ENCODE measurements at places on chromosomes 1 and 21.

GRCh38 chr1:19708567-19709110 is 44.0 kb downstream of the HTR6 start:
- no peak for DNase-seq

- DNase-seq: no peak
Observed at GRCh38 chr1:72105201-72105600, 177.1 kb downstream of the NEGR1 start.

DNA sequence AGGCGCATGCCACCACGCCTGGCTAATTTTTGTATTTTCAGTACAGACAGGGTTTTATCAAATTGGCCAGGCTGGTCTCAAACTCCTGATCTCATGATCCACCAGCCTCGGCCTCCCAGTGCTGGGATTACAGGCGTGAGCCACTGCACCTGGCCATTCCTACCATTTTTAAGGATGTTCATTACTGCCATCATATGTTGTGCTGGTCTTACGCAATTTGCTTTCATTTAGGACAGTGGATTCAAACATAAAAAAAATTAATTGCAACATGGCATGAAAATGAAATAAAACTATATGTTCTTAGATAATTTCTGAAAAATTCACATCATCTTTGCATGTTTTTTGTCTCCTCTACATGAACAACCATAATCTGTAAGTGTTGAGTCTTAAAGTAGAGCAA is 527.7 kb downstream of the LTN1 start:
- no peak for DNase-seq

DNA sequence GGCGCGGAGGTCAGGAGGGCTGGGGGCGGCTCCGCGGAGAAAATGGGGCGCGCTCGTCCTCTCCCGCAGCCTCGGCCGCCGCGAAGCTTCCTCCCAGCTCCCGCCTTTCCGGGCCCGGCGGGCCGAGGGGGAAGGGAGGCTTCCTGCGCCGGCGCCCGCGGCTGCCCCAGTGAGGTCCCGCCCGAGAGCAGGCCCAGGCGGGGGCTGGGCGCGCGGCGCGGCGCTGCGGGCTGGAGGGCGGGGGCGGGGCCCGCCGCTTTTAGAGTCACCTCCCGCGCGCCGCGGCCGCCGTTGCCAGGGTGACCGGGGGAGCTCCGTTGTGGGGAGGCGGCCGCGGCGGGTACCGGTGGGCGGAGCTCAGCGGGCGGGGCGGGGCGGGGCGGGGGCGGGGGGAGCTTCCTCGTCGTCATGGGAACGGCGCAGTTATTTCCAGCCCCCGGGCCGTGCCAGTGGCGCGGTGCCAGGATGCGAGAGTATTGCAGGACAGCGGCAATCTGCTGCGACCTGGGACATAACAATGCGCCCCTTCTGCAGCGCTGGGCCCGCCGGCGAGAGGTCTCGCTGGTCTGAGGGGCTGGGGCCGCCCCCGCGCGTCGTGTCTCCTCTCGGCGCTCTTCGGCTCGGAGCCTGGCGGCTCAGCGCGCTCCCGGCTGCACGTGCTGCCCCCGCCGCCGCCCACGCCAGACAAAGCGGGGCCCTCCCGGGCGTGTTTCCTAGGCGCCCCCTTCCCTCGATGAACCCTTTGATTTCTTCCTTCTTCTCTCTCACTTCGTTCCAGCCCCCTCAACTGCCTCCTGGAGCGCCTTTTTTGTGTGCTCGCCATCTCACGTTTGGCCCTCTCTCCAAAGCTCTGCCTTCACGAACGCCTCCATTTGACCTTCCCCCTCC is 16.9 kb downstream of the IER5 start:
- DNase-seq: peak; percentile 91

DNA sequence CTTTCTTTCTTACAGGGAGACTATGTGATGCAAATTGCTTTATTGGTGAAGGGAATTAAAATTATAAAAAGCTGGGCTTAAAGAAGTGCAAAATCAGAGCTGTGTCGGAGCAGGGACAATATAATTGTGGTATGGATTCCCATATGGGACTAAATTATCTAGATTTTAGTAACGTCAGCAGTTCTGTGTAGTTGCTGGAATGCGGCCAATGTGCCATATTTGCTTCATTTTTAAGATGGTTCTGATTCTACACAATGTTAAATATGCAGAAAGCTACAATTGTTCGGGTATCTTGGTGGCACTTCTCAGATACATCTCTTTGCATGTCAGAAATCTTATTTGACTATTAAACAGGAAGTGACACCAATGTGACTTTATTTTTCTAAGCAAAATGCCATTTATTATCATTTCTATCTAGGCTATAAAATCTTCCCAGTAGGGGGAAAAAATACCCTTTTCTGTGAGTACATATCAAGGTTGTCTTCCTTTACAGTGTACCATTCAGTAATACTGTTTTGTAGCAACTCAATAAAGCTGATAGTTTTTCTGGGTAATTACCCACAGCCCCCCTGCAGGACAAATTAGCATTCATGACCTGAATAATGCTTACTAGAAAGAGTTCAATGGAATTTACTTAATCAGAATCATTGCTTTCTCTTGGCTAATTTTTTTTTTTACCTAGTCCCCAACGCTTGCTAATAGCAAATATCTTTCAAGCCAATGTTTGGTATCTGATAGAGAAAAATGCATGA is 288.3 kb upstream of the ADGRL2 start:
- no peak for DNase-seq

- DNase-seq: no peak
Observed at GRCh38 chr1:201636097-201636496, 97.2 kb downstream of the NAV1 start.

DNA sequence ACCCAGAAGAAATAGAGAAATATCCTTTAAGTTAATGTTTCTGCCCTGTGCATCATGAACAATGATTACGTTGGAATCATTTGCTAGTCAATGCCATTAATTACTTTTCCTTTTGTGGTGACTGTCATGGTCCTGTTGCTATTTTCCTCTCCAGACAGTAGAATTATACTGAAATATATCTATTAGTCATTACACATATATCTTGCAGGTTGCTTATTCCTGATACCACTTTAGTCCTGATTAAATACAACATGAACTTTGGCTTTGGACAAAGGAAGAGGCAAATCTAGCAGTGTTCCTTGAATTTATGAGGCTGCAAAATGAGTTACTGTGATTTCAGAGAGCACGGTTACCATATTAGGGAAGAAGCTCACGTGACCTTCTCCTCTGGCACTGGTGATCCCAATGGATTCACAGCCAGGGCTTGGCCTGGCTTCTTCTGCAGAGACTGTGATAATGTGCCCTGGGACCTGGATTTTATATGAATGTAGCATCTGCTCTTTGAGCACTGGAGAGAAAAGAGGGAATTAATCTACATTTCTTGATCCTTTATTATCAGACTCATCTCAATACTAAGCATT is 12.4 kb upstream of the KRTAP19-8 start:
- DNase-seq: no peak

DNA sequence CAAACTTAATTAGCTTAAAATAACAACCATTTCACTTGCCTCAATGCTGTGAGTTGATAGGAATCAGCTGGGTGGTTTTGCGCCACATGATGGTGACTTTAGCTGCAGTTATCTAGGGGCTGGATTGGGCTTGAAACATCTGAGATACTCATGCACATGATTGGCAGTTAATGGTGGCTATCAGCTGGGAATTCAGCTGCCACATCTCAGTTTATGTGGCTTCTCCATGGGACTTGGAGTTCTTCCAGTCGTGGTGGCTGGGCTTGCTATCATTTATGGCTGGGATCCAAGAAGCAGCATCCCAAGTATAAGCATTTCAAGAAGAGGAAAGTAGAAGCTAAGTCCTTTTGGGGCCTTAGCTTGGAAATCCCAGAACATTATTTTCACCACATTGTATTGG is 36.4 kb downstream of the PDC start:
- no peak for DNase-seq

DNA sequence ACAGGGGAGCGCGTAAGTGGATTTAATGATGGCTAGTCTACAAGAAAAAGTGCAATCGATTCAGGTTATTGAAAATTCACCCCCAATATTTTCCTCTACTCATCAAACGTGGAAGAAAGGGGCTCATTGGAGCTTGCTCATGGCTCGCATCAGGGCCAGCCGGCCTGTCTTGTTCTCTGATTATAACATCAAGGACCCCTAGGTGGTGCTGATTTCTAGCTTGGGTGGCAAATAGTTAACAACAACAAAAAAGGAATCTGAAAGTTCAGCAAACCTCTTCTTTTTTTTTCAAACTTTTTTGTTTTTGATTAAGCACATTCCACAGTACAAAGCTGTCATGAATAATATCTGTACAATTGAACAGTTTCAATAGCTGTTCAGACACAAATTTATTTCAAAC is 35.8 kb upstream of the SOD1 start:
- DNase-seq: no peak

DNA sequence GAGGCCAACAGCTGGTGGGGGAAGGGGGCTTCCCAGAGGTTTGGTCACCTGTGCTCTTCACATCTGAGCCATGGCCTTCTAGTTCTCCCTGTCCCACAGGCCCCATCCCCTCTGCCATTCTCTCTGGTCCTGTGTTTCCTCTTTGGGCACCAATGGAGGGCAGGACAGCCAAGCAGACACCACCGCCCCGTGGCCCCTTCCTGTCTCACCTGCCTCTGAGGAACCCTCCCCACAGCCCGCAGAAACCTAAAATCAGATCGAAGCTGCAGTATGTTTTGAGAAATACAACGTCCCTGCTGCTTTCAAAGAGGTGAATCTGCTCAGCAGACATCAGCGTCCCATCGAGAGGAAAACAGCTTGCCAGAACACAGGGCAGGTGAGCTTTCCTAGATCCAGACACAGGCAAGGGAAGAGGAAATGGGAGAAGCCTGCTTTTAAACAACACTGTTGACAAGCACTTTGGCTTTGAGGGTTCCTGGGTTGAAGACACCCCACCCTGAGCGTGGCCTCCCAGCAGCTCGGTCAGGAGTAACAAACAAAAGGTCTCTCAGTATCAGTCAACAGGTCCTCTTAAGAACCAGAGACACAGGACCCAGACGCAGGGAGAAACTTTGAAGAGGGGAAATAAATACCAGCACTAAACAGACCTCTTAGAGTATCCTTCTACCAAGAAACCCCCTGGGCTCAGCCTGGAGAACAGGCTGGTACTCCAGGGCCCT is 2.3 kb downstream of the PANK4 start:
- no peak for DNase-seq

DNA sequence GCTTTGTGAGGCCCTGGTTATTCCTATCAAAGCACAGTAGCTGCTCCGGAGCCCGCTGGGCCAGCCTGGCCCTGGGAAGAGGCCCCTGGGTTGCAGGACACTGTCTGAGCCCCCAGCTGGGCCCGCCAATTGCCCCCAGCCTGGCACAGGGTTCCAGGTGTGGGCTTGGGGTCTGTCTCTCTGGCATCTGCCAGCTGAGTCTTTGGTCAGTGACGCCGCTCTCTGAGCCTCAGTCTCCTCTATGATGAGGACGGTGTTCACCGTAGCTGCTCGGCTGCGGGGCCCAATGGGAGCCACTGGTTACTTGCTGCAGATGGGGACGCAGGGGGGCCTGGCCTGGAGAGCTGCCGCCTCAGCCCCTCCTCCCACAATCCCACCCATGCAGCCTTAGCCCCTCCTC is 41.0 kb downstream of the TP73 start:
- no peak for DNase-seq

GRCh38 chr1:48561444-48561843 is 89.4 kb upstream of the SPATA6 start:
- DNase-seq: no peak

- DNase-seq: no peak
Observed at GRCh38 chr1:245330951-245331350, 176.2 kb downstream of the KIF26B start.

- DNase-seq: no peak
Observed at GRCh38 chr1:172993640-172994039, 57.1 kb downstream of the TNFSF18 start.

DNA sequence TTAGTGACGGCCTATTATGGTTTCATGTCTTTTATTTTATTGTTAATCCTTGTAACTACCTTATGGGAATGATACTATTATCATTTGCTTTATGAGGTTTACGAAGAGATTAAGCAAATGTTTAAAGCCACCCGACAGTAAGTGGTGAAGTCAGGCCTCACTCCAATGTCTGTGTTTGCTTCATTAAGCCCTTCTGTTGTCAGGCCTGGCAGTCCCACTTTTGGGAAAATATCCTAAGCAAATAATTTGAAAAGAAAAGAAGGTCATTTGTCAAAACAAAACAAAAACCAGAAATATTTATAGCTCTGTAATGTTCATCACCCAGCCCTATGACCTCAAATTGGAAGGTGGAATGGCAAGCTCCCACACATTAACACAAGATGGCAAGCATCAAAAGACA is 40.7 kb upstream of the USP24 start:
- DNase-seq: no peak

- DNase-seq: peak; percentile 3
Observed at GRCh38 chr1:27489501-27489972, 430 bp downstream of the WASF2 start.

DNA sequence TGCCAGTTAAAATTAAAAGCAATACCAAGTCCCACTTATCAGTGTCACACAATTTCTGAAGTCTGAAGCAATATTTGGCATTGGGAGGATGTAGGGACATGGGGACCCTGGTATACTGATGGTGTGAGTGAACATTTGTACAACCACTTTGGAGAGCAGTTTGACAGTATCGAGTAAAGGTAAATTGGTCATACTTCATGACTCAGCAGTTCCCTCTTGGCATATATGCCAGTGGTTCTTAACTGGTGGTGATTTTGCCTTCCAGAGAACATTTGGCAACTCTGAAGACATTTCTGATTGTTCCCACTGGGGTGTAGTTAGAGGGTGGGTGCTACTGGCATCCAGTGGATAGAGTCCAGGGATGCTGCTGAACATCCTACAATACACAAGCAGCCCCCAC is 19.7 kb downstream of the FMOD start:
- DNase-seq: no peak

- no peak for DNase-seq
Observed at GRCh38 chr1:223513309-223513708, 120.1 kb downstream of the CCDC185 start.

GRCh38 chr21:29436143-29436542 is 137.4 kb downstream of the BACH1 start:
- DNase-seq: no peak

All from stimulated activated CD4-positive, alpha-beta T cell treated with anti-CD3 and anti-CD28 coated beads, Interleukin-15, amount 100 ng/mL, for 1 hour (primary cell).